ENCODE measurements at places on chromosomes 6 and 20.

- DNase-seq, result no peak
These were observed 19.5 kb downstream of the SYTL3 start for GRCh38 chr6:158669145-158670035.

- no peak for DNase-seq
These were observed 545 bp downstream of the SLC35D3 start for GRCh38 chr6:136922685-136923006.

- DNase-seq, result no peak
These were observed 65.3 kb downstream of the EDN3 start for GRCh38 chr20:59365611-59366285.

DNA sequence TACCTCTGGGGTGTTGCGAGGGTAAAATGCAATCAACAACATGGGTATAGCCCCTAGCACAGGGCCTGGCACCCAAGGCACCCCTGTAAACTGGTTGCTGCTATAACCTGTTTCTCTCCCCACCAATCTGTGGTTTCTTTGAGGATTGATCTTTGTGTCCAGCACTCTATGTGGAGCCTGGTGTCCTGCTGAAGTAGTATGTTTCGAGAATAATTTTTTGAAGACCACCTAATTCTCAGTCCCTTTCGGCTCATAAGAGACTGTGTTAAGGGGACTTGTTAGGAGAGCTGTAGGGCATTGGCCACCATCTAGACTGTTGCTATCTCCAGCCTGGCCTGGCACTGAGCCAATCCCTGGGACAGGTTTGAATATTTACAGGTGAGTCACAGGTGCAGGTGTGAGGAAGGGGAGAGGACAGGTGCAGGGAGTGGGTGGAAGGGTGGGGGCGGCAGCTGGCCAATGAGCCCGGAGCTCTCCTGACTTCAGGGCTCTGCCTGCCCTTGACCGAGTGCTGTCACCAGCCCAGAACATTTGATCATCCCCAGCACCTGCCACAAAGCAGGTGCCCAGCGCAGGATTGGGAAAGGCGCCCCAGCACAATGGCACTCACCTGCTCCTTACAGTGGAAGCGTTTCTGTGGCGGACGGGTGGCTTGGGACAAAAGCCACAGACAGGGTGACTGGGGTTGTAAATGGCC lies 8.1 kb upstream of the C20orf144 start:
- DNase-seq, result no peak

- no peak for DNase-seq
These were observed 25.7 kb upstream of the DEFB125 start for GRCh38 chr20:61757-62156.

DNA sequence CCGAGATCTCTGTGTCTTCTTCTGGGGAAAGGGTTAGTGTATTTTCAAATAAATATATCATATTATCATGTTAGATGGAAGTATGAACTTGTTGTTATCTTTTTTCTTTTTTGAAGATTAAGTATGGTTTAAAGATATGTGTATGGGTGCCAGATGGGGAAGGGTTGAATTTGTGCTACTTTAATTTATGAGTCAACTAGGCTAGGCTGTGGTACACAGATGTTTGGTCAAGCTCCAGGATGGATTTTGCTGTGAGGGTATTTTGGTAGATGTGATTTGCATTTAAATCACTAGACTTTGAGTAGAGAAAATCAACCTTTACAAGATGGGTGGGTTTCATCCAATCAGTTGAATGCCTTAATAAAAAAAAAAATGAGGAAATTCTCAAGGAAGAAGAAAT lies 886.6 kb upstream of the ADGRB3 start:
- no peak for DNase-seq

DNA sequence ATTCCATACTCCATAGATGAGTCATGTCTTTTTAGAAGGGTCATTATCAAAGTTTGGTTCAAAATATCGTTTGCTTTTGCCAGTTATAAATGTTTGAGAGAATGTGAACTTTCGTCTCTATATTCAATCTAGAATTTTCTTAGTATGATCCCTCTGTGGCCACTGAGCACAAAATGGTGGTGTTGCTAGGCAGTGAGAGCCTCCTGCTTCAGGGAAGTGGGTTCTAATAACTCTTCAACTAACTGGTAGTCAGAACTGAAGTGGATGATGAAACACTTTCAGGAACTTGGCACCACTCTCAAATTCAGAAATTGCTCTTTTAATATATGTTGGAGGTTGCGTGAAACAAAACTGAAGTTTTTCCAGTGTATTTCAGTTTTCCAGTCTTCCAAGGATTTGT lies 125.0 kb upstream of the DOK5 start:
- DNase-seq, result no peak
